GM03348 (cell line): ENCODE measurements at places on chromosomes 4 and X.

- no peak for DNase-seq
Observed at GRCh38 chrX:128781506-128781905, 729.3 kb upstream of the ACTRT1 start.

DNA sequence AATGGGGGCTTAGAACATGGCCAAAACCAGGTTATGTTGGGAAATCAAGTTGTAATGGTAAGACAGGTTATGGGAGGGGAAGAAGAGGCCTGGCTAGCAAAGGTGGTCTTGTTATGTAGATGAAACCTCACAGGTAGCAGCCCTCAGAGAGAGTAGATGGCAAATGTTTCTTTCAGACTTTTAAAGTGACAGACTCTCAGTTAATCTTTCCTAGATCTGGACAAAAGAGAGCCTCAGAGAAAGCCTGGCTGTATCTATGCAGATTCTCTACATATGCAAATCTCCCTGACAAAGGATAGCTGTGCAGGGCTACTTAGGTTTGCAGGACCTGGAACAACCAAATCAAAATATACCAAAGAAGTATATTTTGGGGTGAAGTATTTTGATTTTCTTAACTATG is 284.1 kb upstream of the AMOT start:
- no peak for DNase-seq

DNA sequence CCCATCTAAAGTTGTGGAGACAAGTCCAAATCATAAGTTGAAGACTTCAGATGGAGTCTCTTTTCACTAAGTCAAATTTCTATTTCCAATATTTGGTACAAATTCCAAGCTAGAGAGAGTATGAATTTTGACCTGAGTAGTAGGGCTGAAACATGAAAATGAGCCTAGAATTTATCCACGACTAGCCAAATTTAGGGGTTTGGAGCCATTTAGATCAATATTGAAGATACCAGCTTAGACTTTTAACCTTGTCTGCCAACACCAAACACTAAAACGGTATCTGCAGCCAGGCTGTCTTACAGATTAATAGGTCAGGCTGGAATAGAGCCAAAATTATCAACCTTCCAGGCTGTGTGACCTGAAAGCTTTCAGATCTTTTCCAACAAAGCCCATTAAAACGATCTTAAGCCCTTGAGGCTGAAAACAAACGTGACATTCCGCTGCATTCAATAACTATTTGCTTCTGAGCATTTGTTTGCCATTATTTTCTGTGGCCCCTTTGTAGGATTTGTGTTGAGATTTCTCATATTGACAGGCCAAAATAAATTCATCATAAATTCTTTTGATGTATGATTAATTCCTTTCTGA is 268.7 kb upstream of the DKK2 start:
- no peak for DNase-seq

DNA sequence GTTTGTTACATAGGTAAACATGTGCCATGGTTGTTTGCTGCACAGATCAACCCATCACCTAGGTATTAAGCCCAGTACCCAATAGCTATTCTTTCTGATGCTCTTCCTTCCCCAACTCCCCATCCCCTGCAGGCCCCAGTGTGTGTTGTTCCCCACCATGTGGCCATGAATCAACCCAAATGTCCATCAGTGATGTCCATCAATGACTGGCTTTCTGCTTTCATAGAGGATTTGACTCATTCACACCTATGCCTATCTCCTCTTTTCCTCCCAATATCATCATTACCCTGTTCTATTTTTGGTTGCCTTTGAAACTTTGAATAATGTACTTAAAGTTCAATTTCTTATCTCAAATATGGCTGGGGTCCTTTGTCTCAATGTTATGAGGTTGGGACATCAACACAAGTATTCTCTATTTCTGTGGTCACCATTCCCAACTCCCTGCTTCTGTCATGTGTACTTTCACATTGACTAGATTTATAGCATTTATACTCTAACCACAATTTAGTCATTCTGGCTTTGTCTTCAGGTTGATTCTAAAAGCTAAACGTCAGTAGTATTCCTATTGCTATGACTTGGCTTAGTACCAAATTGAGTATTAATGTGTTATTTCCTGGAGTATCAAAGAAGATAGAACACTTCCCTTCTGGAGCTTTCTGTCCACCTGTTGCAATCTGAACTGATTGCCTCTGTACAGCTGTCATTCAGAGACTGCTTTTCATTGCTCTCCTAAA is 107.2 kb downstream of the TAB3 start:
- no peak for DNase-seq

- DNase-seq = no peak
Observed at GRCh38 chr4:112739442-112739841, 102.5 kb downstream of the LARP7 start.

- DNase-seq = peak; percentile 43
Observed at GRCh38 chr4:105624530-105624929, 72.1 kb downstream of the ARHGEF38 start.

DNA sequence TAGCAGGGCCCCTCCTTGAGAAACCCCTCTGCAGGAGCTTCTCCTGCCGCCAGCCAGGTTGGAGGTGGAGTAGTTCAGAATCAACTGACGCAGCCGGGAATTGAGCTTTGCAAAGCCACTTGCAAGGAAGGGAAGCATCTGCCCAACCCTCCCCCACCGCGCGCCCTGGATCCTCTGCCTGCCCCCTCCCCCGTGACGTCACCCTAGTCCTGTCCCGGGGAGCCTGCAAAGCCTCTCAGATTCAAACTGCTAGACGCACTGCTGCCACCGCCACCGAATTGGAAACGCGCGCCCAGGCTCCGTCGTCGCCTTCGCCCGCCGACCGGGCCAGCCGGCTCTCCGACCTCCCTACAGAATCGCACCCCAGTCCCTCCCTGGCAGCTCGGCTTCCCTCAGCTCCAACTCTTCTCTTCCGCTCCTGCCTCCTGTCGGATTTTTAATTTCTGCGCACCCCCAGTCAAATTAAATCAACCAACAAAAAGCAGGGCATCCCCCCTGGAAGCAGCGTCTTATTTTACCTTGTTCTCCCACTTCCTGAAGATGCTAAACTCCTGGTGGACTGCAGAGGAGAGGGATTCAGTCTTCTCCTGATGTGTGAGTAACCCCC is 3.8 kb downstream of the SLITRK2 start:
- DNase-seq = no peak

DNA sequence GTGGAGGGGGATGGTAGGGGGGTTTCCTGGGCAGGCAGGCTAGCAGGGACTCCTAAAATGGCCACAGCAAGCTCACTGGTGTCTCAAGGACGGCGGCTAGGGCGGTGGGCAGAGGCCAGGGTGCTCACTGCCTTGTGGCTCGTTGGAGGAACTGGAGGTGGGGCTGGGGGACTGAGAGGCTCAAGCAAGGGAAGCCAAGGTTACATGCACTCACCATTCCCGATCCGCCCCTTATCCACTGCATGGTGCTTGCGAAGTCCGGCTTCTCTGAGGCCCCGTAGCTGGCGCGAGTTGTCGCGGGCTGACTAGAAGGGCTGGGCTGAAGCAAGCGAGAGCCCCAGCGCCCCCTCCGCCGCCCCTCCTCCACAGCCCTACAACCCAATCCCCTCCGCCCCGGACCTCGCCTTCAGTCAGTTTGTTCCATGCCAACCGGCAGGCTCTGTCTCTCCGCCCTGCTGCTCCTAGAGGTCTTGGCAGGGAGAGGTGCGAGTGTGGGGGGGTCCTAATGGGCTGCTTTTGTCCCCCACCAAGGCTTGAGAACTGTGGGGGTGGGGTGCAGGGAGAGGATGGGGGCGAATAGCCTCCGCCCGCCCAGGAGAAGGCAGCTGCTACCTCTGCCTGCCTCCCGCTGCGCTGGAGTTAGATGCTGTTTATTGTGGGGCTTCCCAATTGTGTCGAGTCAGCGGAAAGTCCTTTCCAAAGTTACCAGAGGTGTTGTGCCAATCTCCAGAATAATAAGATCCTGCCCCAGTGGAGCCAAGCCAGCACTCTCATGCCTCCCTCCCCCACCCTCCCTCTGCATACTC is at the start of gene ARHGEF9:
Gene ARHGEF9 (minus strand): TSS at position 313 of the 806 bp plus-strand sequence. CDS start 69 bp downstream, at position 244.
- DNase-seq = peak; percentile 21

- DNase-seq = no peak
Observed at GRCh38 chrX:131081772-131082740, 23.9 kb downstream of the ARHGAP36 start.
